Stimulated activated CD8-positive, alpha-beta memory T cell treated with anti-CD3 and anti-CD28 coated beads, Interleukin-7, amount 100 ng/mL, for 1 hour (primary cell): ENCODE measurements at places on chromosomes 2 and 18.

DNA sequence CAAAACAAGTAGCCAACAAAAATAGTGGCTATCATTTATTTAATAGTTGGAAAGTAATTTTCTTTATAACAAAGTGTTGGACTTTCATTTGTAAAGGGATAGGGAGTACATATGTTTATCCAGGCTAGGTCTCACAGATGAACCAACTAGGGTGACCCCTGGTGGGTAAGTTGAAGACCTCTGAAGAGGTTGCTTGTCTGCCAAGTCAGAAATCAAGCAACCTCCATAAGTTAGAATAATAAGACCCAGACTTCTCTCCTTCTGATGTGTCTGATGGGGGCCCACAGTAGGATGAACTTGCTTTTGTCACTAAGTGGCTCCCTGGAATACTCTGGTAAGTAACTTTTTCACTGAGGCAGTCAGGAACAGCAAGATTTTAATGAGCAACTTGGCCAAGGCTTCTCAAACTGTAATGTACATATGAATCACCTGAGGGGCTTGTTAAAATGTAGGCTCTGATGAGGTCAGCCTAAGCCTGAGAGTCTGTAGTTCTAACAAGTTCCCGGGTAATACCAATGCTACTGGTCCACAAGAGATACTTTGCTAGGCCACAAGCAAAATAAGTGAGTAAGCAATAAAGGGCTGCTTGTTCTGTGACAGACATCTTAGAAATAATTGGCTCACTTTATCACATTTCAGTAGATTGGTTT lies 319.6 kb downstream of the PIK3C3 start:
- DNase-seq: no peak

DNA sequence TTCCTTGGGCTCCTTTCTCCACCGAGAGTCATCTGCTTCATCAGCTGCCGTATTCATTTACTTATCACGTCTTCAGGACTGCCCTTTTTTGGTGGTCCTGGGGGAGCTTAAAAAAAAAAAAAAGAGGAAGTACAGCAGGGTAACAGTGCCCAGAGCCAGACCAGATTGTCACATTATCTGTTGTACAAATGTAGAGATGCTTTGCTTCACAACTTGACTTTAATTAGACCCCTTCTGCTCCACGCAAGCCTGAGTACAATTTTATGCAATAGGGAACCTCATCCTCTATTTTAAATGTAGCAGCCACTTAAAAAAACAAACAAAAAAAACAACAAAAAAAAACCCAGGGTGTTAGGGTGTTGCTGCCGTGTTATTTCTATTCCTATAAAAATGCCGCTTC lies 128.3 kb downstream of the PRPF40A start:
- no peak for DNase-seq

DNA sequence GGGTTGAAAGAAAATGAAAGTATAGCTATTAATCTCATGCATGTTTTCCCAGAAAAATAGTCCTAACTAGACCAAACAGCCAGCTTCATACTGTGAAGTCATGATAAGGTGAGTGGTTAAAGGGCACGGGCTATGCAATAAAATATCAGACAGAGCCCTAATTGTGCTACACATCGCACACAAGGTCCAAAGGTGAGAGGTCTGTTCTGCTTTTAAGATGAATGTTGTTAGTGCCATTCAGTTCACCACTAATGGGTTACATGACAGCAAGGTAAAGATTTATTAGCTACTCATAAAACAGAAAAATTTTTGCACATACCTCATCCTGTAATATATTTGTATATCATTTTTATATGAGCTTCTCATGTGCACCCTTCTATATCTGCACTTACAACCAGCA lies 105.0 kb upstream of the STK17B start:
- no peak for DNase-seq

DNA sequence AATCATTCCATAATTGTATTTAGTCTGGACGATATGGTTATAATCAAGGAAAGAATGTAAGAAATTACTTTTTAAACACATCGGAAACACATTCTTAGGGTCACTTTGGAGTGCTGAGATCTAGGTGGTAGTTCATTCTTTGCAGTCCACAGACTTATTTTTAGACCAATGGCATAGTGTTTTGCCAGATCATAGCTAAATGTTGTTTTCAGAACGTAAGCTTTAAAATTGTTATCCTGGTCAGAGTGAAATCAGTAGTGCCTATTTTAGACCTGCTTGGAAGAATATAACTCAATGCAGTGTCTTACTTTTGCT lies 4.3 kb downstream of the MYL12A start:
- DNase-seq: no peak

GRCh38 chr18:22452226-22452668 lies 34.5 kb upstream of the CTAGE1 start:
- DNase-seq: no peak
